ENCODE measurements at places on chromosomes 4 and X.
A peak's percentile ranks its signal among the peaks of the same experiment; 100 is the strongest.

DNA sequence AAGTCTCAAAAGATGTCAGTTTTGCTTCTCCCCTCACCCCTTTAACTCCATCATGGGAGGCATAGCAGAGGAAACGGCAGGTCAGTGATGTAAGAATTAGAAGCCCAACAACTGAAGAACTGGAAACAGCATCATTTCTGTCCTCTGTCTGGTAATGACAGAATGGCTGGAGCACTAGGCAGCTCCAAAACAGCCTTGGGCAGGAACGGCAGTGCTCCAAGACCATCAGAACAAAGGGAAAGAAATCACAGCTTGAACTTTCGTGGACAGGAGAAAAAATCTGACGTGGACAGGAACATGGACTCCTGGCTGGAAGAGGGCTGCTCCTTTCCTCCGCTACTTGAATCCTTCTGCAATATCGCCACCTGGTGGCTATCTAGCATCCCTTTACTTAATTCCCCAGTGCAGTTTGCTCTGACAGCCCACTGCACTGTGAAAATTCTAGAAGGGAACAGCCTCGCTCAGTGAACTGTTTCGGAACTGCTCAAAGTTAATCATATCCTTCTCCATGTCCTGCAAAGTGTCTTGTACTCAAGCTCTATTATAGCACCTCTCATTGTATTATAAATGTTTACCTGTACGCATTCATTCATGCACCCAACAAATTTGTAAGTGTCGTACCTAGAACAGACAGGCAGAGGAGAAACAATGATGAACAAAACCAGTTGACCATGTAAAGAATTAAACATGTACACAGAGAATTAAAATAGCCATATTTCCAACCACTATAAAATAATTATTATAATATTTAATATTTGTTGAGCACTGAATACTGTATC lies 20.4 kb downstream of the SLC25A53 start:
- peak; percentile 52 for DNase-seq

GRCh38 chr4:3176367-3177229 lies 72.4 kb upstream of the MSANTD1 start:
- DNase-seq, result no peak

DNA sequence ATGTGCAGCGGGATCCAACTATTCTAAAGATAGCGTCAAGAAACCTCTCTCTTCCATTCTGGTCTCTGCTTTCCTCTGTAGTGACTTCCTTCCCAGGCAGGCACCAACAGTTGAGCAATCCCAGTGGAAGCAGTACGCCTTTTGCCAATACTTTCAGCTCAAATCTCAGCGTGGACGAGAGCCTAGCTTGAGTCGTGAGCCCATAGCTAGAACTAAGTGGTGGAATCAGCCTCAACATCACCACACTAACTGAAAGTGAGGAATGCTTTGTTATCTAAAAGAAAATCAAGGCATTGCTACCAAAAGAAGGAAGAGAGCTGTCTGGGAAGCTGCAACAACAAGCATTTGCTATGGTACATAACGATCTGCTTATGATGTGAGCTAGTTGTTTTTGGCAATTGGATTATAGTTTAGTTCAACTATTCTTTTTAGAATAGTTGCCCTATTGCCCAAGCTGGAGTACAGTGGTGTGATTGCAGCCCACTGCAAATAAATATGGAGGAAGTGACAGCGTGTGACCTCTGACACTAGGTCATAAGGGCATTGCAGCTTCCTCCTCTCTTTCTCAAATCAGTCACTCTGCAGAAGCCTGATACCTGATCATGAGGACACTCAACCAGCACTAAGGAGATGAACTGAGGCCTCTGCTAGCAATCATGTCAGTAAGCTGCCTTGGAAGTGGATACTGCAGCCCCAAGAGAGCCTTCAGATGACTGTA lies 24.7 kb upstream of the FRYL start:
- no peak for DNase-seq

GRCh38 chrX:10450229-10450958 lies 170.0 kb downstream of the MID1 start:
- DNase-seq, result no peak

DNA sequence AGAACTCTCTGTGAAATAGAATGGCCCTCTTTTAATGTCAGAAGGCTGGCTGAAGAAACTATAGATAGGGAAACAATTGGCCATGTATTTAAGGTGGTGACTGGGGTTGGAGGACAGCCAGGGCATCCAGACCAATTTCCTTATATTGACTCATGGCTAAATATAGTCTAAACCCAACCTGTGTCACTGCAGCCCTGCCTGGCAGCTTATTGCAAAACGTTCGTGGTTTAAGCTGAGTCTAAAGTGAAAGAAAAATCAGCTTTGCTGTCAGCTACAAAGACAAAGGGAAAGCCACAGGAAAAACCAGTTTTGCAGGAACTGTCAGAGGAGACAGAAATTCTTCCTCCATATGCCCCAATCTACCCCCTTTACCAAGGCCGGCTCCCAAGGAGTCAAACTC lies 902.8 kb upstream of the NDST4 start:
- DNase-seq, result no peak

DNA sequence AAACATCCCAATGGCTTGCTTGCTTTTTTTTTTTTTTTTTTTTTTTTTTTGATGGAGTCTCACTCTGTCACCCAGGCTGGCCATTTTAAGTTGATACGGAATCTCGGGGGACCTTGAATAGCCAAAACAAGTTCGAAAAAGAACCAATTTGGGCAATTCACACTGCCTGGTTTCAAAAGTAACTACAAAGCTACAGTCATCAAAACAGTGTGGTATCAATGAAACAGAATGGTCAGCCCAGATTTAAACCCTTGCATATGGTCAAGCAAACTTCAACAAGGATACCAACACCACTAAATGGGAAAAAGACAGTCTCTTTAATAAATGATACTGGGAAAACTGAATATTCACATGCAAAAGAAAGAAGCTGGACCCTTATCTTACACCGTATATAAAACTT lies 41.8 kb downstream of the BRCC3 start:
- DNase-seq, result no peak

GRCh38 chr4:102734116-102734515 lies 26.7 kb downstream of the MANBA start:
- DNase-seq, result no peak

GRCh38 chr4:14465507-14465906 lies 536.8 kb upstream of the CPEB2 start:
- DNase-seq, result no peak

DNA sequence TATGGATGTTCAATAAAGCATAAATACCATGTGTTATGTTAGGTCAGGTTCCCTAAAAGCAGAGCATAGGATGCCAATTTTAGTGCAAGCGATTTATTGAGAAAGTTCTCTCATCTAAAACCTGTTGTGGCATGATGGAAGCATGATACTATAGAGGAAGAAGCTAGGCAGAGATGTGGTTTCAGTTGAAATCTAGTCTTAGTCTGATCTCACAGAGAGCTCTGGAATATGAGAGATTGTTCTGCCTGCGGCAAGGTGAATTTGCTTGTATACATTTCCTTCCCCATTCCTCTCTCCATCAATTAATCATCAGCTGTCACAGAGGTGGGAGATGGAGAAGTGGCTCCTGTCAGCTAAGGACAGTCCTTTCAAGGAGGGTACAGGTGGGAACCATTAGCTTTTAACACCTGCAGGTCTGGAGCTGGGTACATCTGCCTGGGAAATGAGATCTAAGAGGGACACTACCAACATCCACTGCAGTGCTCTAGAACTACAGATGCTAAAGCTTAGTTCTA lies 252.4 kb downstream of the CFAP299 start:
- DNase-seq, result no peak

DNA sequence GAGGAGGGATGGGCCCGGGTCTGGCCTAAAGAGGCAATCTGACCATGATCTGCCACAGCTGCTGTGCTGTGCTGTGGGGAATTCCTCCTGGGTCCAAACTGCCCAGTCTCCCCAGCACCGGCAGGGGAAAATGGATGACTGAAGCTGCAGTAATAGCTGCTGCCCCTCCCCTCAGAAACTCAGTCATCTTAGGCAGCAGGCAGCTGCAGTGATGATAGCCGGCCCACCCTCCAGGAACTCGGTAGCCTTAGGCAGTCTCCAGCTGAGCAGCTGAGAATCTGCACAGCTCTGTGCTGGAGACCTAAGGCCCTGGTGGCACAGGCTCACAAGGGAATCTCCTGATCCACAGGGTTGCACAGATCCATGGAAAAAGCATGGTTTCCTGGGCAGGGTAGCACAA lies 113.4 kb upstream of the USP38 start:
- DNase-seq, result no peak

DNA sequence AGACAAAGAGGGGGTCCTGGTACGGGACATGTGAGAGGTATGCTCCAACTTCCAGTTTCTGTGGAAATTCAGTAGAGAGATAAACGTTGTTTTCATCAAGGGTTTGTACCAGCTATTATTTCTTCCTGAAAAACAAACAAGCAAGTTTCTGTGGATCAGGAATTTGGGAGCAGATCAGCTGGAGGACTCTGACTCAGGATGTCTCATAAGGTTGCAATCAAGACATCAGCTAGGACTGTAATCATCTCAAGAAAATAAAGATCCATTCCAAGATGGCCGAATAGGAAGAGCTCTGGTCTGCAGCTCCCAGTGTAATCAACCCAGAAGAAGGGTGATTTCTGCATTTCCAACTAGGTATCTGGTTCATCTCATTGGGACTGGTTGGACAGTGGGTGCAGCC lies 23.5 kb upstream of the NFKB1 start:
- no peak for DNase-seq

- DNase-seq, result peak; percentile 84
These were observed at the start of gene BANK1 for GRCh38 chr4:101790521-101791181. Gene BANK1 (plus strand): TSS chr4:101790730. CDS start chr4:101790881, 151 bp downstream.

DNA sequence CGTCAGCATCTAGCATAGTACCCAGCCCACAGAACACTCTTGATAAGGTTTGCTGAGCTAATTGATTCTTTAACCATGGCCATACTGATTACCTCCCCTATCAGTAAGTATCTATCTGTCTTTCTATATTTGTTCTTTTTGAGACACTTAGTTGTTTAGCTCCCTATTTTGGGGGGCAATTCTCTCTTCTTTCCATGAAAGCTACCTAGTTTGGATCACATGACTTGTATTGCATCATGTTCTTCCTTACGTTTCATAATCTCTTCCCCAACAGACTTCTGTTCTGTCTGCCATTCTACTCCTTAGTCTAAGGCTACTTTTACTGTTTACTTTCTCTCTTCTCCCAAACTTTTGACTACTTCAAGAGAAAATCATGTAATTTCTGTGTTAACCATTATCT lies 39.0 kb downstream of the TBC1D19 start:
- no peak for DNase-seq

- DNase-seq, result no peak
These were observed 96.2 kb upstream of the CCSER1 start for GRCh38 chr4:90030953-90031352.

- DNase-seq, result no peak
These were observed 72.2 kb upstream of the ELOVL6 start for GRCh38 chr4:110270492-110271197.

- no peak for DNase-seq
These were observed 554.6 kb downstream of the INPP4B start for GRCh38 chr4:142291299-142292050.

DNA sequence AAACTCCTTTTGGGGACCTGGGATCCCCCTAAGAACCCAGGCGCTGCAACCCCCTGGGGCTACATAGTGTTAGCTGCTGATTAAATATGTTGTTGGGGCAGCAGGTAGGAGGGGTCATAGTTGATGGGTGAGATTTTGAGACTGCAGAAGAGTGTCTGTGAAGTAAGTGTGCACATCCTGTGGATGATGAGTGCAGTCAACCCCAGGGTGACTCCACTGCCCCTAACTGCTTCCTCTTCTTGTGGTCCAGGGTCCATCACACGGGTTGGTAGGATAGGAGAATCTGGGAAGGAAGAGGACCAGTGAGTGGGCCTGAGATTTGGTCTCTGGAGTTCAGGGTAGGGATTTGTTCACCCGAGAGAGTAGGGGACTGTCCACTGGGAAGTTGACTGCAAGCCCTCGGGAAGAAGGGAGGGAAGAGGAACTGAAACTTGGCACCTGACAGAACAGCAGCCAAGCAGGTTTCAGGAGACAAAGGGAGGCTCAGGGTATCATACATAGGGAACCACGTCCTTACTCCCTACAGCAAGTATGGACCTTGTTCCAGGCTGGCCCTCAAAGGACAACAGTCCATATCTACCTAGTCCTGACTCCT lies 8.5 kb downstream of the DLG3 start:
- no peak for DNase-seq

DNA sequence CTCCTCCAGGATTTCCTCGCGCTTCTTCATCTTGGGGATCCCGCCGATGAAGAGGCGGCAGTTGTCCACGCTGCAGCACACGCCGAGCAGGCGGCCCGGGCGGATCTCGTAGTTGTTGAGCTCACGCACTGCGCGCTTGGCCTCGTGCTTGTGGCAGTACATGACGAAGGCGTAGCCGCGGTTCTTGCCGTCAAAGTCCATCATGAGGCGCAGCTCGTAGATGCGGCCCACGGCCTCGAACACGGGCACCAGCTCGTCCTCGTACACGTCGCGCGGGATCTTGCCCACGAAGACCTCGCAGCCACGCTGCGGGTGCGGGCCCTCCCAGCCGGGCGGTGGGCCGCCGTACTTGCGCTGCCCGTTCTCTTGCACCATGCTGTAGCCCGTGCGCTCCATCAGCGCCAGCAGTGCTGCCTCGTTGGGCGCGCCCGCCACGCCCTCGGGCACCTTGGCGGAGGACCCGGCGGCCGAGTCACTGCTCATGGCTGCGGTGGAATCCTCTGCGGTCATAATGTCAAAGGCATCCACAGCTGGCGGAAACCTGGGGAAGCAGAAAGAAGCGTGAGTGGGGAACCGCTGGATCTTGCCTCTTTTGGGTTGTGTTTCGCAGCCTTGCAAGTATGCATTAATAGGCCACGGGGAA lies 103.4 kb downstream of the CHRNA9 start:
- no peak for DNase-seq

DNA sequence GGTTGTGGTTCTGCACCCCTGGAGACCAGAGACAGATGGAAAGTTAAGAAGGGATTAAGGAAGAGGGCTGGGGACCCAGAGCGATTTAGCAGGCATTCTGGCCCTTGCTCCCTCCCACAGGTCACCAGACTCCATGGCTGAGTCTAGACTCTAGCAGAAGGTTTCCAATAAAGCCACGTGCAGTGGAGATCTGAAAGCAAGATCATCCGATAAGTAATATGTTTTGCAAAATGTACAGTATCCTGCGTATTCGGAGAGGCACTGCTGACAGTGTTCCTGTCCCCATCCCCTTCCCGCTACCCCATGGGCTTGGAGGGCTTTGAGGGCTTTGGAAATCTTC lies 531 bp upstream of the GPRIN3 start:
- peak; percentile 8 for DNase-seq

DNA sequence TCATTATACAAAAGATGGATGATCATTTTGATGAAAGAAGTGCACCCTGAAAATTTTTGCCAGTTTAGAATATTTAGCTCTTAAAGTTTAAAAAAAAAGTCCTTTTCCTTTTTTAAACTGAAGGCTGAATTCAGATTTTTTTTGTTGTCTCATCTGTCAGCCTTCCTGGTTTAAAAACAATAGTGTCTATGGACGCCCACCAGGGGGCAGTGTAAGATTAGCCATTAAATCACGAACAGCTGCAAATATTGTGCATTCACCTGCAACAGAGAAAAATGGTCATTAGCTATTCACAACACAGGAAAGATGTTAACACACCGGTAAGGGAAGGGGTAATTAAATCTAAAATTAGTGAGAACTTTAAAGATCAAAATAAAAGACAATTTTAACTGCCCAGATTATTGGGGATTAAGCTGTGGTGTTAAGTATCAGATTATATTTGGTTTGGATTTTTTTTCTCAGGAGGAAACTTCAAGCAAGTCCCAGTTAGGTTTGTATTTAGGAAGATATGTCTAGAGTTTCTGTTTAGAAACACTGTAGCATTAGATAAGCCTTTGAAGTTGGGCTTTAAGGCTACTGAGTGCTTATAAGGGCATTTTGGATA lies 4.4 kb upstream of the CXorf38 start:
- DNase-seq, result peak; percentile 35

All from GM13976 (cell line).